Karpas-422 (cell line): ENCODE measurements at places on chromosomes 2 and 18. TPM values are rescaled to one million over a fixed set of nuclear protein-coding genes. Genes with fewer than 3 reads are reported as not detected.

DNA sequence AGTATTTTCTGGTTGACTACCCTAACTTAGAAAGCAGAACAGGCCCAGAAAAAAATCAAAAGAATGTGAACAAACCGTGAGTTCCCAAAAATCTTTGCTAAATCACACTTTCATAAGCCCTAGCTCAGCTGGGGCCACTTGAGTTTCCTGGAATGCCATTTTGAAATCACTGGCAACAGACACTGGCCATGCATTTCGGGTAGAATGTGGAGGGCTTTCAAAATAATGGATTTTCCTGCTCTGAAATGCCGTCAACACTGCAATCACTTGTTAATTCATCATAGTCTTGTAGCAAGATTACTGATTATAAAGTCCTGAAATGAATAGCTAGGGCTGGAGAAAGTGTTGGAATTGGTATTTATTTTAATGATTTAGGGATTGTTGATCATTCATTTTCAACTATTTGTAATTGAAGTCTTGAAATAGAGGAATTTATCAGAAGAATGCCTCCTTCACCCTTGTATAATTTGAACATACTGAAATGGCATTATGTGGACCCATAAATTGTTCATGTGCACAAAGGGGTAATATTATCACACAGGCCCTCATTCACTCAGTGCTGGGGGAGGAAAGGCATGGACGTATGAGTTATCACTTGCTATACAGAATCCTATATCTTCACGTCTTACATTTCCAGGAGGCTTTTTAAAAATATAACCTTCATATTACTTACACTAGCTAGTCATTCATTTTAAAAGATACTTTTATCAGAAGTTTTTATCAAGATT lies 134.8 kb downstream of the DTNA start:
- H3K36me3 ChIP-seq: no peaks in the 10 kb centered on the region
- H3K27me3 ChIP-seq: no peaks in the 10 kb centered on the region
- no peak for DNase-seq
- no peak overlapping the region for H3K27ac ChIP-seq
- H3K4me1 ChIP-seq: no peaks in the 10 kb centered on the region
- no peak overlapping the region for H3K4me3 ChIP-seq

DNA sequence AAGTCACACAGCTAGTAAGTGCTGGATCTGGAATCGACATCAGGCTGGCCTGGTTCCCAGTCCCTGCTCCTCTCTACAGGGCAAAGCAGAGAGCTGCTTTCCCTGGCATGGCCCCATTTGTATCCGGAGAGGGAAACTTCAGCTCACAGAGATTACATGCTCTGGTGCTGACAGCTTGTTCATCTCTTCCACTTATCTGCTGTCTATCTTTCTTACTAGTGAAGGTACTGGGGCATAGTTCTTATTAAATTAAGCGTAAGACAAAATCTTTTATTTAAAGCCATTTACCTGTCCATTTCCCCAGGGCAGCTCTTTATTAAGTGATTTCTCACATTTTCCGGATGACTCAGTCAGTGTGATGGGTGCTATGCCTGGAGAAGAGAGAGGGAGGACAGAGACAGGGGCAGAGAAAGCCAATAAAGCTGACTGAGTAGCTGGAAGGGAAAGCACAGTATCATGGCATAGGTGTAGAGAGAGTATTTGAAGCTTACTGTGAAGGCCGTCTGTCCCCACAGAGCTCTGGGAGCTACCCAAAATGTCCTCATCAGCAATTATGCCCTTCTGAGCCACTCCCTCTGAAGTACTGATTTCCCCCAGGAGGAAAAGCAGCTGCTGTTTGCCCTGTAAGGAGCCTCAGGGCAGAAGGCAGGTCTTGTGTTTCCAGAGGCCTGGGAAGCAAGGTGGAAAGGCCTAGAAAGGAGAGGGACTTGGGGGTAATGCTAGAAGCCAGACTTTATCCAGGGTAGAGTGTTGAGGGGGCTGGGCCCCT lies 44.1 kb upstream of the EPAS1 start:
- H3K4me3 ChIP-seq: no peak overlapping the region
- no peak overlapping the region for H3K27ac ChIP-seq
- DNase-seq: no peak
- H3K4me1 ChIP-seq: peaks cover 5% of the 10 kb centered on the region; the same call in 1 of the 2 replicates

DNA sequence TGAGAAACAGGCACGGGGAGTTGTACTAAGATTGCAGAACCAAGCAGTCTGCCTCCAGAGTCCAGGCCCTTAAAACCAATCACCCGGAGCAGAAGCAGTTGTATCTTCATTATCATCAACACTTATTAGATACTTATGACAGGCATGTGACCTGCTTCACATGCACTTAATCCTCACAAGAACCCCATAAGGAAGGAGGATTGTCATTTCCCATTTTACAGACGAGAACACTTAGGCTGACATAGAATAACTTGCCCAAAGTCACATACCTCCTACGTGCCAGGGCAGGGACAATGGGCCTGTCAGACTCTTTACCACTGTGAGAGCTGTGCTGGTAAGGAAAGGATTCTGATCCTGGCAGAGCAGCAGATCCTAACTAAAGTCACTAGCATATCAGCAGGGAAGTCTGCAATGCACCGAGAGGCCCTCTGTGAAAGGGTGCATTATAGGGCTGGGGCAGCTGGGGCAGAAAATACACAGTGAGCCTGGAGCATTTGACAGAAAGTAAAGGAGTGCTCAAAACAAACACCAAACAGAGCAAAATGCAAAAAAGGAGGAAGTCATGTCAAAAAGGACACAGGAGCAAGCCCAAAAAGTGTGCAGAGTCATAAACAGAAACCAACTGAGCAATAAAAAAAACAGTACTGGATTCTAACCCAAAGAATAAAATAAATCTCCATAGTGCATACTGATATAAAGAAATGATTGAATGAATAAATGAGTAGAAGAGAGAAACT lies 55.9 kb upstream of the SP3 start:
- H3K4me1 ChIP-seq: no peaks in the 10 kb centered on the region
- no peak overlapping the region for H3K27ac ChIP-seq
- no peaks in the 10 kb centered on the region for H3K36me3 ChIP-seq
- DNase-seq: no peak
- no peaks in the 10 kb centered on the region for H3K27me3 ChIP-seq
- no peak overlapping the region for H3K4me3 ChIP-seq

DNA sequence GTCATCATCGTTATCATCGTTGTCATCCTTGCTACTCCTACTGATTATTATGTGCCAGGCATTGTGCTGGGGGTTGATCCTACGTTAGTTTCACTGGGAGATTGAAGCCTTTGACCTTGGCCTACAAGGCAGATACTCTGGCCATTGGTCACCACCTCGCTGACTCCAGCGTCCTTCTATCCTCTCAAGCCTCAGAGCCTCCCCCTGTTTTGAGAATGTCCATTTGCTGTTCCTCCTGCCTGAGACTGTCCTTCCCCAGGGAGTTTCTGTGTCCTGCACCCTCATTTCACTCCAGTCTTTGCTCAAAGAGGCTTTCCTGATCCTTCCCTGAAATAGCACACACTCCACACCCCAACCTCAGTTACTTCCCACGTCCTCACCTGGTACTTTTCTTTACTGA lies 57.8 kb downstream of the ACAA2 start:
- H3K27ac ChIP-seq: no peak overlapping the region
- H3K4me1 ChIP-seq: no peaks in the 10 kb centered on the region
- no peaks in the 10 kb centered on the region for H3K36me3 ChIP-seq
- no peaks in the 10 kb centered on the region for H3K27me3 ChIP-seq
- no peak overlapping the region for H3K4me3 ChIP-seq

GRCh38 chr18:59846814-59847490 lies 52.8 kb upstream of the PMAIP1 start:
- H3K27me3 ChIP-seq: no peaks in the 10 kb centered on the region
- no peak overlapping the region for H3K4me3 ChIP-seq
- no peaks in the 10 kb centered on the region for H3K36me3 ChIP-seq
- H3K4me1 ChIP-seq: no peaks in the 10 kb centered on the region

DNA sequence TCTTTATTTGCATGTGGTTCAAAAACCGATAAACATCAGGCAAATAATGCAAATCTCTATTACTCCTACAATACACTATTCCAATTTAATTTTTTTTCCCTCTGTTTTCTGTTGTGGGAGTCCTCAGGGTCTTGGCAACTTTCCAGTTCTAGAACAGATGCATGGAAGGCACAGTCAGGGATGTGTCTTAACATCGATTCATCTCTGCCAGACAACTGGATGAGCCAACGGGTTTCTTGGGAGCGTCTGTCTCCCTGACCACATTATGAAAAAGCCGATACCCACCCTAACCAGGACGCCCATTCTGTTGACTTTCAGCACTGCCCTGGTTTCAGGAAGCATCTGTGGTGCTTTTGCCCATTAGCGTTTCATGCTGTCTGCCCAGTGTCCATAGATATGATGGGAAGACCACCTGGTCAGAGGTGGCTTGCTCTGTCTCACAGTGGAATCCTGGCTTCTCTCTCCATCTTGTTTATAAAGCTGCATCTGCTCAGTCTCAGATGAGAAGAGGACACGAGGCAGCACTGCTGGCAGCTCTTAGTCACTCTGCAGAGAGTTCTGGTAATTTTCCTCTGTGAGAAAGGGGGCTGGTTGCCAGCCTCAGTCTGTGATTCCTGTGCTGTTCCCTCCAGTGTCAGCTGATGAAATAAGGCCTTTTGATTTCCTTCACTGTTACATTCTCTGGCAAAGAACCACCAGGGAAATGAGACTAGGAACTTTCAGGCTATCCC lies 57.9 kb upstream of the KCNE4 start:
- no peak for DNase-seq
- no peak overlapping the region for H3K4me3 ChIP-seq
- no peaks in the 10 kb centered on the region for H3K36me3 ChIP-seq
- no peak overlapping the region for H3K27ac ChIP-seq
- H3K27me3 ChIP-seq: no peaks in the 10 kb centered on the region

The LONRF2 gene
- total RNA-seq: not detected in 2 replicates

The NYAP2 gene
- total RNA-seq: not detected in 2 replicates

GRCh38 chr18:28786926-28787325 lies 610.0 kb upstream of the CDH2 start:
- no peak for DNase-seq
- H3K36me3 ChIP-seq: no peaks in the 10 kb centered on the region
- H3K27ac ChIP-seq: no peak overlapping the region

DNA sequence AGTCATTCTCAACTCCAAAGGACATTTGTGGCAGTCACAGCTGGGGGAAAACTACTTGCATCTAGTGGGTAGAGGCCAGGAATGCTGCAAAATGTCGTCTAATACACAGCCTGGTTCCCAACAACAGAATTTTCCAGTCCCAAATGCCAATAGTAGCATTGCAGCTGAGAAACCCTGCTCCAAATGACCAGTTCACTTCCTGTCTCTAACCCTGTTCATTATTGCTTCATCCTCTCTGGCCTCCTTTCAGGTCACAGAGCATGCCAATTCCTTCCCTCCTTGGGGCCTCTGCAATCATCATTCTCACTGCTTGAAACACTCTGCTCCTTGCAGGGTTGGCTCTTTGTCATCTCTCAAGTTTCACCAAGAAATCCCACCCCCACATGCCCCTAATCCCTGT lies 139.1 kb downstream of the IRS1 start:
- H3K4me1 ChIP-seq: no peaks in the 10 kb centered on the region
- H3K4me3 ChIP-seq: no peak overlapping the region

DNA sequence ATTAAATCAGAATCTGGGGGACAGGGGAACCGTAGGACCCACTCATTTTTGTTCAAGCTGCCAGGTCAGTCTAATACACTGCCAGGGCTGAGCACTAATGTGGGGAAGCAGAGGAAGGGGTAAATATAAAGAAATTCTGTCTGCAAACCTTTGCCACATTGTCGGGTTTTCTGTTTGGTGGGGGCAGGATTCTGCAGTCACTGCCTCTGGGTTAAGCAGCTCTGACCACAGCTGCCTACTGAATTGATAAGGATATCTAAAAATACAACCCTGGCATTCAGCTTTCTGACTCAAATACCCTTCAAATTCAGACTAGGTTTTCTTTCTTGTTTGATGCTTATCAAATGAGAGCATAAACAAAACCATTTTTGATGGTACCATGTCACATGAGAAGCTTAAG lies 6.0 kb downstream of the DNER start:
- H3K27me3 ChIP-seq: 0 out of 2 replicates have a peak, but pooled peaks cover 4% of the 10 kb centered on the region
- no peak overlapping the region for H3K27ac ChIP-seq
- no peak overlapping the region for H3K4me3 ChIP-seq
- DNase-seq: no peak
- H3K36me3 ChIP-seq: no peaks in the 10 kb centered on the region
- peaks cover 5% of the 10 kb centered on the region for H3K4me1 ChIP-seq
